ENCODE measurements at places on chromosomes 4 and X.
A peak's percentile ranks its signal among the peaks of the same experiment; 100 is the strongest.

GRCh38 chrX:74419864-74420195, 1.5 kb upstream of the SLC16A2 start:
- no peak for DNase-seq

DNA sequence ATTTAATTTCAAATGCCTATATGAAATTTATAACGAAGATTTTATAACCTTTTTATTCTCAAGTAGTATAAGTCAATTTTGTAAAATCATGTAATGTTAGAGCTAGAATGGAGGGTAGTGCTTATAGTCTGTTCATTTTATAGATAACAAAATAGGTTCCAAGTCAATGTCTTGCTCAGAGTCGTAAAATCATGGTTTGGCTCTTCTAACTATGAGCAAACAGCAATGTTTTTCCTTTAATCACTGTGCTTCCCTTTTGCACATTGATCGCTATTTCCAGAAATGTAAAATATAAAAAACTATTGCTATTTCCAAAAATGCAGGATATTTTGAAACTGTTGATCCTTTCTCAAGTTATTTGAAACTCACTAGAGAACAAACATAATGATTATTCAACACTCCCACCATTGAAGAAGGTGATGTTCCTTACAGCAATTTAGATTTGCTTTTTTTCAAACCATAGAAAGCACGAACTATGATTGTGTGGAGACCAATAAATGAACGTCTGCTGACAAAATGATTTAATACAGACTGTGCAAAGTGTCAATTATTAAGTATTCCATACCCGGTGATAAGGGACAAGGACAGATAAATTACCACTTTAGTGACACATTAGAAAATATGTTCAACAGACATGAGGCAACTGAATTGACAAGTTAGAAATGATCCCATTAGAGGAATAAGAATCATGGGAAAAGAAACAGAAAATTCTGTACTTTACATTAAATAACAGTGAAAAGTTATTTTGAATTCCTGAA, 412.1 kb upstream of the TECRL start:
- no peak for DNase-seq

- DNase-seq = no peak
Observed at GRCh38 chr4:75948822-75949444, 8.1 kb upstream of the NAAA start.

- peak; percentile 73 for DNase-seq
Observed at GRCh38 chr4:30380404-30380998, 339.7 kb upstream of the PCDH7 start.

- DNase-seq = peak; percentile 47
Observed at GRCh38 chr4:87498446-87498900, 30.7 kb downstream of the SPARCL1 start.

DNA sequence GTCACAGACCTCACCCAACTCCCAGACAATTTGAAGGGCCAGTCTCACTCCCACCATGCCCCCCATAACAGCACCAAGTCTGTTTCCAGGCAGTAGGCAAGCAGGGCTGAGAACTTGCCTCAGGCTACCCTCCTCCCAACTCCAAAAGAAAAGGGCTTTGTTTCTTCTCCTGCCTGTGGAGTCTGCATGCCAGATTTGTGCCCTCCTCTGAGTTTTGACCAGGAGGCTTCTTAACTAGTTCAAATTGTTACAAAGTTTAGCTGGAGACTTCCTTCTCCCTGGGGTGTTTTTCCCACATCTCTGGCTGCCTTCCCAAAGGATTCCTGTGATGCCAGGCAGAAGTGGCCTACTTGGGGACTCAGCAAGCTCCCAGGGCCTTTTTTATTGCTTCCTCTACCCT, 29.6 kb downstream of the PBDC1 start:
- DNase-seq = no peak

DNA sequence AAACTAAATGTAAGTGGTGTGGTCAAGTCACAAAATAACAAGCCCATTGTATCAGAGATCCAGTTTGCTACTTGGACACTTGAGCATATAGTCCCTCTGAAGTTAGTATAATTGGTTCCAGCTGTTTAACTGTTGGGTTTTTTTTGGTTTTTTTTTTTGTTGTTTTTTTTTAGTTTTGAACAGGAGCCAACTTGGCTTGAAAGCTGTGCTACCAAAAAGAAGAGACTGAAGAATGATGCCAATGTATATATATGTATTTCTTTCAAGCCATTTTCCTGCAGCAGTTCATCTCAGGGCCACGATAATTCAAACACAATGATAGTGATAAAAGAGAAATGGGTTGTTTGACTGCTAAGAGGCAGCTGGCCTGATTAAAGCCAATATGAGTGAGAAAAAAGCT, 138.3 kb downstream of the PCDH18 start:
- no peak for DNase-seq

DNA sequence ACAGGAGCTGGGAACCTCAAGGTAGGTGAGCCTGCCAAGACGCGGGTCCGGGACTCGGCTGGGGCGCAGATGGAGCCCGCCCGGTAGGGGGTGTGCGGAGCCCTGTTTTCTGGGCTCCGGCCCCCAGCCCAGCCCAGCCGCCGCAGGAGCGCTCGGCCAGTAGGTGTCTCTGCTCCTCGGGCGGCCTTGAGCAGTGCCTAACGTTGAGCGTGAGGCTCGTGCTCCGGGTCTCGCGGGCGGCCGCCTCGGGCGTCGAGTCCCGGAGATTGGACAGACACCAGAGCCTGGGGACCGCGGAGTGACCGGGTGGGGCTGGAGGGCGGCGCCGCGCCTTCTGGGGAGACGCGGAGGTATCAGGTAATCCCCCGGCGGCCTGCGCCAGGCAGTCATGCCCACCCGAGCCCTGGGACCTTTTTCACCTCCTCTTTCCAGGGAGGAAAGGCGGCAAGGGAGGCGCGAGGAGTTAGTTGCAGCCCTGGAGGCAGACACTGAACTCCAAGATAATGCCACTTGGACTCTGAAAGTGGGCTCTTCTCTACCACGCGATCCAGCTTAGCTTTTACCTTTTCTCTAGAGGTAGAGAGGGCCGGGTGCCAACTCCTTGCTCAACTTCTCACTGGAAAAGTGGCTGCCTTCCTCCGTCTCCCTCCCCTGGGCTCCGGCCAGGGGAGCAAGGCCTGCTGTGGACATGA, 14.5 kb upstream of the FGG start:
- DNase-seq = peak; percentile 6

GRCh38 chr4:48653217-48654014, 126.7 kb downstream of the FRYL start:
- peak; percentile 79 for DNase-seq

DNA sequence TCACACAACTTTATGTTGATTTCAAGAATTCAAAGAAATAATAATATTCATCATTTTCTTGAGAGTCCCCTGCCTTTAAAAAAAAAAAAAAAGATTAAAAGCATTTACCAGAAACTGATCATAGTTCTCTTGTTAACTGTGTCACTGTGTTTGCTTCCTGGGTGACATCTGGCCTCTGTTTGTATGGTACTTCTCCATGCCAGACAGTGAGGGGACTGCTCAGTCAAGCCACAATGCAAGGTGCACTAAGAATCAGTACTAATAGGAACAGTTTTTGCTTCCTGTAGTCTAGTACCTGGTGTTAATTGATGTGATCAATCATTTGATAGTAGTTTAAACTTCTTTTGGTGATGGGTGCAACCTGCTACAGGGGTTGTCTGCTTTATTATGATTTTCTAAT, 77.5 kb downstream of the PHOX2B start:
- no peak for DNase-seq

DNA sequence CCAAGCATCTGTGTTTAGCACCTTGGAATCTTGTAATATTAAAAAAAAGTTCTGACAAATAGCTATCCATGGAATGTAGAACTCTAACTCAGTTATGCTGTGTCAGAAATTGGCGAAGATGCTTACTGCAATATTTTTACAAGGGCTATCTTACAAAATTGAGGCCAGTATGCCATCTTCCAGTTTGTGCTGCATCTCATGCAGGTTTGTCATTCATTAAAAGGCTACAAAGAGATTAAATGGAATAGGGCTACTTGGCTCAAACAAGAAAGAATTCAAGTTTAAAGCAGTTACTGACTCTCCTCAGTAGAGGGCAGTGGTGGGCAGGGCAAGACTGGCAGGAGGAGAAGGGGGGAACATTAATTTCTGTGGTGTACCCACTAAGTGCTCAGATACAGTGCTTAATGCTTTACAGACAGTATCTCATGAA, 66.5 kb downstream of the SHROOM4 start:
- DNase-seq = peak; percentile 45

- DNase-seq = no peak
Observed at GRCh38 chr4:53865054-53865453, 199.4 kb downstream of the CHIC2 start.

DNA sequence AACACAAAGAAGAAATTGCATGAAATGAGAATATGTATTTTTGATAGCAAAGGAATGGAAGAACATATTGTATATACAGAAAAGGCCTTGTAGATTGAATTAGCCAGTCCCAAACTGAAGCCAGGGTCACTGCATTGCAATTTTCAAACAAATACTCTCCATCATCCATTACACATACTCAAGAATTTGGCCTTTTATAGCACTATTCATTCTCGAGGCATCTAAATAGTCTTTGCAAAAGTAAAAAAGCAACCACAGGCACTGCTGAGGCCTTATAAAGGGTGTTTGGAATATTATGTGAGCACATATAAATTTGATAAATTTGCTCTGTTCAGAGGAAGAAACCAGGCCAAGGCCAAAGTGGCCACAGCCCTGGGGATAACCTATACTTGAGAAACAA, 123.0 kb downstream of the ZNF827 start:
- peak; percentile 86 for DNase-seq

- peak; percentile 87 for DNase-seq
Observed at GRCh38 chr4:159283696-159284095, 180.8 kb downstream of the RAPGEF2 start.

DNA sequence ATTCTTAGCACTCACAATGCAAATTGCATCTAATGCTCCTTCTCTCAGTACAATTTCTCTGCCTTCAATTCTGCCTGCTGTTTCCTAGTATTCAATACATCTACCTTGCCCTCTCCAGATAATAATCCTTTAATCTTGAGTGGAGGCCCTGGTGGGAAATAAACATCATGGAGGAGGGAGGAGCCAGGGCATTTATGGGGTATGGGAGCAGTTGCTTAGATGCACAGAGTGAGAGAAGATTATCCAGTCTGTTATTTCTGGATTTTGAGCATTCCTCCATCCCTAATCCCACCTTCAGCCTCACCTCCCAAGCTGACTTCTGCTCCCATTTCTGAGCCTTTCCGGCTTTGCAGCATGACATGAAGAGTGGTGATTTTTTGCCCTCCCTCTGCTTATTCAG, 127.9 kb upstream of the PPP3CA start:
- DNase-seq = no peak

DNA sequence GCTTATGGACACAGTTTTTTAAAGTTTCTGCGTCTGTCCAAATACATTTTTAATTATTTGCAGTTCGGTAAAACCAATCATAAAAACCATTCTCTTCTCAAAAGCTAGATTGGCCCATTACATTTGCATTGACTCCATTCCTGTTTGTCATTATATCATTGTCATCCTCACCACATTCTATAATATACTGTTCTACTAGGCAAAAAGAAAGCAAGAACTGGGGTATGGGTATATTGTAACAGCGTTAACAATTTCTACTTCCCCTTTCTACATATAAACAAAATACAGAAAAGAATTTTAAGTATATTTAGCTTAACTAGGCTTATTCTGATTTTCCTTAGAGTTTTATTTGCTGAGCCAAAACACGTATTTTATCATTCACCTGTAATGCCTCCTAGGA, 91.8 kb downstream of the RAP1GDS1 start:
- DNase-seq = no peak

GRCh38 chr4:69092980-69093568, 3.2 kb upstream of the UGT2B7 start:
- no peak for DNase-seq

DNA sequence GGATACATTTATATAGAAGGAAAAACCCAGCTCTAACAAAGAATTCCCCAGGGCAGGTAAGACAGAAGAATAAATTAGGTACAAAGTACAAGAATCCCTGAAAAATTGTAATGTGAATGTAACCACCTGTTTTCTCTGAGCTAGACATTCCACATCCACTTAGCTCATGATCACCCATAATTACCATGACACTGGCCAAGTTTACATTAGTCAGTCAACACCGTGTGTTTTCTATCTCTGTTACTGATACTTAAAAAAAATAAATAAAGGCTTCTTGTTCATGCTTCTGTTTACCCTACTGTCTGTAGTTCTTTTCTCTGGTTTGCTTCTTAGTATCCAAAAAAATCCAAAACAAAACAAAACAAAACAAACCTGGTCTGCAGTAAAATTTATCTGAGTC, 66.0 kb downstream of the CBLL2 start:
- DNase-seq = peak; percentile 66

DNA sequence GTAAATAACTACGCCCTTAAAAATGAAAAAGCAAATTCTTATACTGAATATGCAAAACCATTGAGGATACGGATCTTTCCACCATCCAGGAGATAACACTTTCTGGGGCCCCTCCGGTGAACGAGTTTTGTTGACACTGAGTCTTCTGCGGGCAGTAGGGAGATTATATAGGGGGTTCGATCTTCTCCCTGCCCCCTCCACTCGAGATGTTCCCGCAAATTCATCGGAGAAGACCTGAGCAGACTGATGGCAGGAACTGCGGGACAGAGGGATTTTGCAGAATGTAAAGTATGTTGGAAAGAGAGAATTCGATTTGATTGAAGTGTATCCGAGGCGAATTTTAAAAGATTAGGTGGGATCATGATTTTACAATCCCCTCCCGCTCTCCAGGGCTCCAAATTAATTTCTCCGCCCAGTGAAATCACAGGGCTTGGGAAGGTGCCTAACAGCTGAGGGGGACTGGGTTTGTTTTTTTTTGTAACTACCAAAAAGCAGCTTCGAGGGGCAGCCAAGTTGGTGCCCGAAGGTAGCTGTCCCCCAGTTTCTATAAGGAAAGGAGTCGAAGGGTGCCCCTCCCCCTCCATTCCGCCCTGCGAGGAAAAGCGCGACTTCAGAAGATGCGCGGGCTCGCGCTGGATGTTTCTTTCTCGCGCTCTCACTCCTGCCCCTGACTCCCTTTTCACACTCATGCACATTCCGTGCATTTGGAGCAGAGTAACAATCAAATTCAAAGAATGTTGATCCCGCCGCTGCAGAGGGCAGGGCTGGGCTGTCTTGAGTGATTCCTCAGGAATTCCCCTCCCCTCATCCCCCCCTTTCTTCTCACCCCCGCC, 1.2 kb downstream of the TMEM255A start:
- DNase-seq = no peak

GRCh38 chr4:78975865-78976264, 36.6 kb upstream of the PAQR3 start:
- no peak for DNase-seq

DNA sequence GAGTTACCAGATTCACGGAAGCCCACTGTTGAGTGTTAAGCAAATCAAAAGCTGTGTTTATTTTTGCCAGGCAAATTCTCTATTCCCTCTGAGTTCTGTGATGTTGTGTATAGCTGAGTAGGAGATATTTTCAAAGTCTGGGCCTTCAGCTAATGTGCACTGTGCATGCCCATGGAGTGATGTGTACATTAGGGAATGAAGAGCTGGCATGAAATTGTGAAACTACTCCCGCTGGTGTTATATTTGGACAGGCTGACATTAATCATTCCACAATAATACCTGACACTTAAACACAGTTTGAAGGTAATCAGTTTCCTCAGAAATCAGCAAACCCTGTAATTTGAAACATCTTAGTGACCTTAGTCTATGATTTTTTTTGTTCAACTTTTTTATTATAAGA, 88.1 kb upstream of the MBNL3 start:
- DNase-seq = no peak

- no peak for DNase-seq
Observed at GRCh38 chr4:74667944-74668343, 126.4 kb downstream of the BTC start.

GRCh38 chrX:15235001-15235400, 34.9 kb downstream of the ASB9 start:
- no peak for DNase-seq

GRCh38 chr4:187357045-187357643, 633.5 kb upstream of the FAT1 start:
- no peak for DNase-seq

- peak; percentile 62 for DNase-seq
Observed at GRCh38 chrX:101485212-101485949, at the start of gene ARMCX4. Gene ARMCX4, plus strand, starts transcription at chrX:101485456. Its CDS starts 3,134 bp downstream, at chrX:101488590.

Measured in IMR-90 (cell line).